ENCODE measurements at places on chromosomes 1 and 21.
A peak's percentile ranks its signal among the peaks of the same experiment; 100 is the strongest.

- DNase-seq: no peak
These were observed 22.1 kb upstream of the CLSTN1 start for GRCh38 chr1:9845914-9846313.

DNA sequence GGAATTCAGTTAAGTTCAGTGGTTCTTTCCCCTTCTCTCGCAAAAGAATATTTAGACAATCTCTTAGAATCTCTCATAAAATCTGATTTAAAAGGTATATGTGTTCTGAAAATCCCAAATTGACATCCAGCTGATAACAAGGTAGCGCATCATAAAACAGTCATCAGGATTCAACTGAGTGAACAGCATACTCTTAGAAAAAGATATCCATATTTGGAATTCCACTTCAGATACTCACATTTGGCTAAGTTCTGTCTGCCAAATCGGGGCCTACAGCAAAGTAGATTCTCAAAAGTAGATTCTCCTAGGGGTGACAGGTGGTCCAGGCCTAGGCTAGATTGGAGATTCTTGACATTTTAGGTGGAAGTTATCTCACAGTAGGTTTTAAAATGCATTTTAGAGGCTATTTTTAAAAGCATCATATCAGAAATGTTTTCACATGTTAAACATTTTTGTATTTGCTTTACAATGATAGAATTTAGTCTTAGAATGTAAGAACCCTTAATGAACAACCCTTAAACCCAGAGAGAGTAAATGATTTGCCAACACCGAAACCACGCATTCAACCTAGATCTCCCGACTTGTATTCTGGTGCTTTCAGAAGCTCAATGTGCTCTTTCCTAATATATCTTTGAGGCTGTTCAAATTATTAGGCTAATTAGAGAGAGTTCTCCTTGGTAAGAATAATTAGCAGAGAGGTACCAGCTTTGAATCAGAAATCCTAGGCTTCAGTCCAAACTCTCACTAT is 318.9 kb downstream of the LMO4 start:
- no peak for DNase-seq

- DNase-seq: peak; percentile 43
These were observed 16.7 kb downstream of the AMPD2 start for GRCh38 chr1:109636201-109636952.

DNA sequence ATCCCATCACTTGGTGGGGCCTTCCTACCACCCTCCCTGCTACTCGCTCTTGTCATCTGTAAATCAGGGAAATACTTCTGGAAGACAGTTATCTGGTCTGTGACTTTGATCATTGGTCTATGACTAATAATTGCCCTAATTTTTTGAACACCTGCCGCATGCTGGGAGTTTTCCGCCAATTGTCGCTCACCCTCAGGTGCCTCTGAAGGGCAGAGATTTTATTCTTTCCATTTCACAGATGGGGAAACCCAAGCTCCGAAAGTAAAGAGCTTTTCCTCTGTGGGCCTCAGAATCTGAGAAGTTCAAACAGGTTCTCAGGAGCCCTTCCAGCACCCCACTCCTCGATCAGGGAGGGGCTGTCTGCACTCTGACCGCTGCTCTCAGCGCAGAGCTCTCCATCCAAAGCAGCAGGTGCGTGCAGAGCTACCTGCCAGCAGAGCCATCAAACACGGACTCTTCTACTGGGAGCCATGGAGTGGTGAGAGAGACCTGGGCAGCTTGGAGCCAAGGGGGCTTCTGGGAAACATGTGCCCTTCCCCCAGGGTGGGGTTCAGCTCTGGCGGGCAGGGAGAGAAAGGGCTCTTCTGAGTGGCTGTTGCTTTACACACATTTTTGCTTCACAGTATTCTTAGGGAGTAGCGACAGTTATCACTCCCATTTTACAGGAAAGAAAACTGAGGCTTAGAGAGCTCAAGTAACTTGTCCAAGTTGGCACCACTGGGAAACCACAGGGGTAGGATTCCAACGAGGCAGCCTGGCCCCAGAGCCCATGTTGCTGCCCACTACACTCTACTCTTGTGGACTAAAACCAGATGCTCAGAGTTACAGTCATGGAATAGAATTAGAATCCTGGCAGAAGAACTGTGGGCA is 5.8 kb upstream of the RUNX3 start:
- no peak for DNase-seq

DNA sequence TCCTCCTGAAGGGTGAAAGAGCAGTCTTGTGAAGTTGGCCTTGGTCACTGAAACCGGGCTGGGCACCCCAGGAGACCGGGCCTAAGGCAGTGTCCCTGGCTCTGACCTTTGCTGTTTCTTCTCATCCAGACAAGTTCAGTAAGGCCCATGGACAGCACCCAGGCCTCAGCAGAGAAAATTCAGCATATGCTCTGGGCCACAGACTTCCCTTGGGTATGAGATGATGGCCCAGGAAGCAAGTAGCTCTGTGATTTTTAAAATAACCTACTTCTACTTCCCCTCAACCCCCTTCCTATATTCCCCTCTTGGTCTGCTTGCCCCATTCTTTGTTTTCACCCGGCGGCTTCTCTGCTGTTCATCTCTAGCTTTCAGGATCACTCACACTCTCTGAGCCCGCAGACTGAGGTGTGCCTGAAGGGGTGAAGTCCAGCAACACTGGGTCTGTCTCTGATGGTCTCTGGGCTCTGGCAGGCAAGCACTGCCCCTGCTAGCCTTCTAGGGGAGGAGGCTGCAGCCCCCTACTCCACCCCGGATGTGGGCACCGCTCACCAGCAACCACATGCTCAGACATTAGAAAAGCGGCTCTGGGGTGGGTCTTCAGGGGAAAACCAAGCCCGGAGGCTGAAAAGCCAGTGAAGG is 2.9 kb upstream of the GPR25 start:
- DNase-seq: no peak

- no peak for DNase-seq
These were observed 20.6 kb downstream of the GPR3 start for GRCh38 chr1:27413004-27413403.

- no peak for DNase-seq
These were observed 43.4 kb downstream of the ROR1 start for GRCh38 chr1:63817152-63817667.

- DNase-seq: no peak
These were observed 5.4 kb upstream of the SLC45A1 start for GRCh38 chr1:8312235-8313218.

GRCh38 chr1:53686091-53686964 is 52.6 kb downstream of the GLIS1 start:
- DNase-seq: no peak

GRCh38 chr1:196598942-196599748 is 9.1 kb downstream of the KCNT2 start:
- no peak for DNase-seq

GRCh38 chr1:37169241-37169640 is 134.9 kb upstream of the GRIK3 start:
- DNase-seq: no peak

DNA sequence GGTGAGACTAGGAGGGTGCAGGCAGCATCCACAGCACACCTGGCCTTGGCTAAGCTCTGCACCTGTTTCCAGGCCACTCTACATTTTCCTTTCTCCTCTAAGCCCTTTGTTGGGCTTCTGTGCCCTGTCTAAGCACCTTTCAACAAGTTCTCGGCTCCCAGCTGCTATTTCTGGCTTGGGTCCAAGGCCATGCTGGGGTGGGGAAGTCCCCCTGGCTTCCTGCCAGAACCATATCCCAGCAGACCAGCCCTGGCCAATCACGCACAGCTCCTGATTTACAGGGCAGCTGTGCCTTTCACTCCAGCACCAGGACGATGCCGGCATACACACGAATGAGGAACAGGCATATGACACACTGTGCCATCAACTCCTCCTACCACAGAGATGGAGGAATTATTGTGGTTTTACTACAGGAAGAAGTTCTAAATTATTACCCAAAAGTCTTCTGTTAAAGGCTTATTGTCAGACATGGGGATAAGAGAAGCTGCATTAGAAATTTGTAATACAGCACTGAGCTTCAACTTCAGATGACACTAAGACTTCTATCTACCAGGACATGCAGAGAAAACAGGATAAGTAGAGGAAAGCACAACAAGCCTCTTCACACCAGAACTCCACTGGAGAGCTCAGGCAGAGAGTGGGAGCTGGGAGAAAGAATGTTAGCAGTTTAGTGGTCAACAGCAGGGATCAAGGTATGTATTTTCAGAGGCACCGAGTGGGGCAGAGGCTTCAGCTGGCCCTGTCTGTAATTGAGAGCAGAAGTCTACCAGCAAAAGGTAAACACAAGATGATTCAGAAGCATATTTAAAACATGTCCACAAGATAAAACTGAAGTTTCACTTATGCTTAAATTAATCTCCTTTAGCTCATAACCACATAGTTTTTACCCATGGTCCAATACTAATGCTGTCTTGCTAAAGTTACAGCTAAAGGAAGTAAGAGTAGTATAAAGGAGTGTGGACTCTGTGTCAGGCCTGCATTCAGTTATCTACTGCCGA is 37.4 kb downstream of the TRIT1 start:
- DNase-seq: peak; percentile 80

DNA sequence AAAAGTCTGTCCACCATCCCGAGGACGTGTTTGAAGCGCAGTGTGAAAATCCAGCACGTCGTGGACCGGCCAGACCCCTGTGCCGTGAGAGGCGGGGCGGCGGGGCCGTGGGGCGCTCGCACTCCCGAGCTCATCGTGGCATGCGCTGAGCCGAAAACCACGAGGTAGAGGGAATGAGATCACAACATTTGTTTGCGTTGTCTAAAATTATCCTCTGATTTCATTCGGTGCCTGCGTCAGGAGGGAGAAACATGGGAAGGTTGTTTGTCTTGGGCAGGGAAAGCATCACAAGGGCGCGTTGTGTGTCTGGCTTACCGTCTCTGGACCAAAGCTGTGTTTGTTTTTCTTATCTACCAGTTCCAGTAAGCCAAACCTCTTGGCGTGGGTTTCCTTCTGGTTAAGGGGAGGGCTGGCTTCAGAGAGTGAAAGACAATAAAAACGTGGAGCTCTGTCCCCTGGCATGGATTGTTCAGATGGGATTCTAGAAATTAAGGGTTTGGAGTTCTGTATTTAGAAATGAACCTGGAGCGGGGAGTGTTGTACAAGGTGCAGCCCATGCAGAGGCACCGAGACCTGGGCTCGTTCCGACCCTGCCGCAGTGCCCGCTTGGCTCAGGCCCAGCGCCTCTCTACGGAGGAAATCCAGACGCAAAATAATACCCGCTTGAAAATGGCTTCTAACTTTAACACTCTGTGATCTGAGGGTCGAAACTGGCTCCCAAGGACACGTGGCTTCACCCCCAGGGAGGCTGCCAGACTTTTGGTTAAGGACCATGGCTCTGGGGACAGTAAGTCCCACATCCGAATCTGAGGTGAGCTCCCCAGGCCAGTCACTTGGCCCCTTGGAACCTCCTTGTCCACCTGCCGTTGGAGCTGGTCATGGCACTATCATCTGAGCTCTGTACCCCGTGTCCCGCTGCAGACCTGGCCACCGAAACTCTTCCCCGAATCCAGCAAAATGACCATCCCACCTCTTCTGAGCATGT is 68.7 kb upstream of the FAM3B start:
- DNase-seq: no peak

DNA sequence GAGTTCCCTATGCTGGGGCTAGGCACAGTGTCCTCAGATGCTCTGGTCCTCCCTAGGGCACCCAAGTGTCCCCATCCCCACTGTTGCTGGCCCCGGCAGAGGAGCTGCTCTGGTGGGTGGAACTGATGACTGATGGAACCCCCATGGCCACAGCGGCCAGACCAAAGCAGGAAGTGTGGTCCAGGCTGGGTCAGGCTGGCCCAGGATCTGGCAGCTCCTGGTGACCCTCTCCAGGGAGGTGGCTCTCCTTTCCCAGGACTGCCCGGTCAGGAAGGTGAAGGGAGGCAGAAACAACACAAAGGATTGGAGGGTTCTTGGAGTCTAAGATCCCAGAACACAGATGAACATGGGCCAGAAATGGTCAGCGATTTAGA is 1.1 kb downstream of the NKAIN1 start:
- DNase-seq: no peak

- DNase-seq: no peak
These were observed 40.8 kb downstream of the SSBP3 start for GRCh38 chr1:54365398-54365797.

- no peak for DNase-seq
These were observed 1076.1 kb upstream of the NCAM2 start for GRCh38 chr21:19922122-19922521.

DNA sequence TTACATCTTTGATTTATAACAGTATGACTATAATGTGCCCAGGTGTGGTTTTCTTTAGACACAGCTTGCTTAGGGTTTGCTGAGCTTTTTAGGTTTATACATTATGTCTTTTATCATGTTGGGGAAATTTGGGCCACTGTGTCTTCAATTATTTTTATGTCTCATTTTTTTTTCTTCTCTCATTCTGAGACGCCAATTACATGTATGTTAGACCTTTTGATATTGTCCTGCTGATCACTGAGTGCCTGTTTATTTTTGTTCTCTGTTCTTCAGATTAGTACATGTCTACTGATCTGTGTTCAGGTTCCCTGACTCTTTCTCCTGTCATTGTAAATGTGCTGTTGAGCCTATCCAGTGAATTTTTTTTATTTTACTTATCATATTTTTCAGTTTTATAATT is 36.1 kb downstream of the TNNT2 start:
- no peak for DNase-seq

DNA sequence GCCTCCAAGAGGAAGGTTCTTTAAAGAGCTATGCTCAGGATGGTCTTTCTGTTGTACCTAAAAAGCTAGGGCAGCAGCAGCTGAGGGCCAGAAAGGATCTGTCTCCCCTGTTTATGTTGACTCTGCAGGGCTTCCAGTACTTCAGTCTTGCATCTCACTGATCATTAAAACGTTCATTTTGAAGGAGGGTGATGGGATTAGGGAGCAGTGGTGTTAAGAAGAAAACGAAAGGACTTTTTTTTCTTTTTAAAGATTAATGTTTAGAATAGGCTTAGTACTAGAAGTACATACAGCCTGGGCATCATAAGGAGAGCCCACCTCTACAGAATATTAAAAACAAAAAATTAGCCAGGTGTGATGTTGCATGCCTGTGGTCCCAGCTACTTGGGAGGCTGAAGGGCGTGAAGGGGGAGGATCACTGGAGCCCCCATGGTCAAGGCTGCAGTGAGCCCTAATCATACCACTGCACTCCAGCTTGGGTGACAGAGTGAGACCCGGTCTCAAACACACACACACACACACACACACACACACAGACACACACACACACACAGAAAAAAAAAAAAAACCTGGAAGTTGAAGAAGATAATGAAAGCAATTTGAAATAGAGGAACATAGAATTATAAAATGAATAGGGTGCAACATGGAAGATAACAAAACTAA is 2.9 kb downstream of the CR1L start:
- no peak for DNase-seq

- peak; percentile 58 for DNase-seq
These were observed 6.3 kb downstream of the HAPLN2 start for GRCh38 chr1:156625436-156626078.

- DNase-seq: no peak
These were observed 37.0 kb downstream of the SERBP1 start for GRCh38 chr1:67393240-67393639.

Measured in stimulated activated effector memory CD8-positive, alpha-beta T cell treated with anti-CD3 and anti-CD28 coated beads, Interleukin-12 subunit alpha, Interleukin-12 subunit beta, amount 100 ng/mL, for 72 hours (primary cell).